ENCODE measurements at places on chromosomes 12 and 14.
A peak's percentile ranks its signal among the peaks of the same experiment; 100 is the strongest.

DNA sequence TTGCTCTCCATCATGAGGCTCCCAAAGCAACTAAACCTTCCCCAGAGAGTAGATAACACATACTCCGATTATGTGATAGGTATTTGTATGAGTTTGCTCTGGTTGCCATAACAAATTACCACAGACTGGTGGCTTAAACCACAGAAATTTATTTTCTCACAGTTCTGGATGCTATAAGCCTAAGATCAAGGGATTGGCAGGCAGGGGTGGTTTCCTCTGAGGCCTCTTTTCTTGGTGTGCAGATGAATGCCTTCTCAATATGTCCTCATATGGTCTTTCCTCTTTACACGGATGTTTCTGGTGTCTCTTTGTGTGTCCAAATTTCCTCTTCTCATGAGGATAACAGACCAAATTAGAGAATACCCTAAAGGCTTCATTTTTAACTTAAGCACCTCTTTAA is 285.8 kb upstream of the GRIP1 start:
- DNase-seq: no peak

DNA sequence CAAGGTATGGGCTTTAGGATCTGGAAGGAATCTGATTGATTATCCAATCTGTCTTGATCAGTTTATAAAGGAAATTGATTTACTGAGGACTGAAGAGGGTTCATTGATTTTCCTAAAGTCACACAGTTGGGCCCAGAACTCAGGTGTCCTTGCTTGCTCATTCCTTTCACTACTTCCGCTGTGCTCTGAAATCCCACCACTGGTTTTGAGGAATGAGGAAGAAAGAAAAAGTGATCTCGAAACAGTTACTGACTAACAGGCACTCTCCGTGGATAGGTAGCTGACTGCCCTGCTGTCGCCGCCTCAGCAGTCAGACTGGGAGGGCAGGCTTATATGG is at the start of gene FITM1:
Gene FITM1, plus strand, starts transcription at position 280 of the 337 bp plus-strand sequence. CDS start 905 bp downstream, outside the sequence.
- no peak for DNase-seq

GRCh38 chr12:32595251-32595650 is 83.8 kb upstream of the DNM1L start:
- no peak for DNase-seq

- DNase-seq: no peak
These were observed 30.1 kb upstream of the GPR132 start for GRCh38 chr14:105095236-105095805.

- no peak for DNase-seq
These were observed 89.9 kb downstream of the BICD1 start for GRCh38 chr12:32196250-32197198.

DNA sequence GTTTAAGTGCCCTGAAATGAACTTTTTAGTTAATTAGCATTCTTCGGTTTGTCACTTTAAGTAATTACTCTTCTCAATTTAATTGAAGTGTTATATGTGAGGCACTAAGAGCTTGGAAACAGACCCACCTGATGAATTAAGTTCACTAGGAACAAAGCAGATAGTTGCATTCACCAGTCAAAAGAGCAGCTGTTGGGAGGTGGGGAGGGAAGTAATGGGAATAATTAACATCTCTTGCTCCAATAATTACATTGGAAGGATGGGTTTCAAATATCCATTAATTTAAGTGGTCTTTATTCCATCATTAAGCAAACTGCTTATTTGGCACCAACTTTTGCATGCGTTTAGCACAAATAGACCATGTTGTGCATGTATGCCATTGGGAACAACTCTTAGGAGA is 667.2 kb downstream of the GALC start:
- DNase-seq: no peak

DNA sequence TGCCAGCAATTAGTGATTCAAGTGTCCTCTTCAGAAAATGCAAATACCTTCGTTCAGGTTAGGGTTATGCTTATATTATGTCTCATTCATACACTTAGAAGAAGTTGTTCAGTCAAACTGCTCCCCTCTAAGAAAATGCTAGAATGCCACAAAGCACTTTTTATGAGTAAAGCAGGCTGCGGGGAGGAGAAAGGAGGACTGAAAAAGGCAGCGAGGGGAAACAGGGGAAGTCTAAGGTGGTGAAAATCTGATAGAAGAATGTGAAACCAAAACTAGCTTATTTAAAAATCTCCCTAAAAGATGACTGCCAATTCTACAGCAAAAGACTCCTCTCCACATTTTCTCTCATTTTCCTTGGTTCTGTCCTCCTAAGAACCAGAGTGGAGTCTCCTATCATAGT is 70.1 kb downstream of the PRKD1 start:
- DNase-seq: no peak

GRCh38 chr14:93369713-93370266 is 22.8 kb downstream of the COX8C start:
- no peak for DNase-seq

GRCh38 chr12:111643427-111643826 is 42.3 kb downstream of the BRAP start:
- DNase-seq: peak; percentile 25

- DNase-seq: no peak
These were observed 8.9 kb upstream of the FOXN3 start for GRCh38 chr14:89425931-89426330.

GRCh38 chr12:11805680-11806079 is 156.2 kb downstream of the ETV6 start:
- no peak for DNase-seq

- DNase-seq: no peak
These were observed 31.5 kb upstream of the GTF2A1 start for GRCh38 chr14:81252278-81252677.

- DNase-seq: no peak
These were observed 4.5 kb downstream of the NOP2 start for GRCh38 chr12:6563448-6564050.

GRCh38 chr14:100802766-100803165 is 23.2 kb upstream of the MEG3 start:
- no peak for DNase-seq

- no peak for DNase-seq
These were observed 37.2 kb downstream of the TSHR start for GRCh38 chr14:80992580-80992979.

- DNase-seq: no peak
These were observed 266.9 kb downstream of the KTN1 start for GRCh38 chr14:55846826-55847446.

DNA sequence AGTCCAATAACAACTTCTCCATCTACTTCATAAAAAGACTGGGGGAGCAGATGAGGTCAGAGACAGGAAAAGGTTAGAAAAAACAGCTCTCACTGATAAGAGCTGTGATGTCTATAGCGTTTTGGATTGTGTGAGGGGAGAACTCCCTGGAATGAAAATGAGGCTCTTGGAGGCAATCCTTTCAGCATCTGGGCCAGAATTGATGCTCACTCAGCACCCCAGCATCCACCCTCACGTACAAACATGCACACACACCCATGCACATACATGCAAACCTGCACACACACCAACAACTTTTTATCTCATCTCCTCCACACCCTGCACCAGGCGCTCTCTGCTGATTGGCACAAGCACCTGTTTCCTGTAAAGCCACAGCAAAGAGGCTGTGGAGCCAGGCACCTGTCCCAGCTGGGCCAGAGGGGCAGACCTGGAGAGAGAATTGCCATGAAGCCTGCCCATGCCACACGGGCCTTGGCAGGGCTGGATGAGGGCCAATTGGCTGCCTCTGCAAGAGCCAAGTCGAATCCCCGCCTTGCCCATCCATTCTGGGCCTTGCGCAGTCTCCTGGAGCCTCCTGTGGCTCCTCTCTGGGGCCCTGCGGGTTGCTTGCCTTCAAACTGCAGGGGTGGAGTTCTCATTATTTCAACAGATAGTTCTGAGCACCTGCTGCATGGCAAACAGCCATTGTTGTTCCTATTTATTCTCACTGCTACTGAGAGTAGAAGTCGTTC is 53.1 kb downstream of the SYNE3 start:
- no peak for DNase-seq

GRCh38 chr12:94783862-94784261 is 133.5 kb upstream of the TMCC3 start:
- DNase-seq: no peak

DNA sequence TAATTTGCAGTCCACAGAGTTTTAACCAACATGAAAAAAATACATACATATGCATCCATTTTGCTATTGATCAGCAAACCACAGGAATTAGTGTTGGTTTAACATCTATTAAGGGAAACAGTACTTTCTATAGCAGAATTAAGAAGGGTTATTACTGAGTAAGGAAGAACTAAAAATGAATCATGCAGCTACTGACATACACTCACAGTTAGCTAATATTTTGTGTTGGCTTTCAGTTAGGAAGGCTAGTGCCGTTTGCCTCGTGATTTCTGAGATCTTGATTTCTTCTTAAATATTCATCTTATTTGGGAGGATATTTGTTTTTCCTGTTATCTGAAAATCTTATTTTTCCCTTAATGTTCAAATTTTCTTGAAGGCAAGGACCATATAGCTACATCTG is 423.4 kb downstream of the NOVA1 start:
- no peak for DNase-seq

- DNase-seq: peak; percentile 34
These were observed 10.9 kb downstream of the TCHP start for GRCh38 chr12:109910969-109911348.

DNA sequence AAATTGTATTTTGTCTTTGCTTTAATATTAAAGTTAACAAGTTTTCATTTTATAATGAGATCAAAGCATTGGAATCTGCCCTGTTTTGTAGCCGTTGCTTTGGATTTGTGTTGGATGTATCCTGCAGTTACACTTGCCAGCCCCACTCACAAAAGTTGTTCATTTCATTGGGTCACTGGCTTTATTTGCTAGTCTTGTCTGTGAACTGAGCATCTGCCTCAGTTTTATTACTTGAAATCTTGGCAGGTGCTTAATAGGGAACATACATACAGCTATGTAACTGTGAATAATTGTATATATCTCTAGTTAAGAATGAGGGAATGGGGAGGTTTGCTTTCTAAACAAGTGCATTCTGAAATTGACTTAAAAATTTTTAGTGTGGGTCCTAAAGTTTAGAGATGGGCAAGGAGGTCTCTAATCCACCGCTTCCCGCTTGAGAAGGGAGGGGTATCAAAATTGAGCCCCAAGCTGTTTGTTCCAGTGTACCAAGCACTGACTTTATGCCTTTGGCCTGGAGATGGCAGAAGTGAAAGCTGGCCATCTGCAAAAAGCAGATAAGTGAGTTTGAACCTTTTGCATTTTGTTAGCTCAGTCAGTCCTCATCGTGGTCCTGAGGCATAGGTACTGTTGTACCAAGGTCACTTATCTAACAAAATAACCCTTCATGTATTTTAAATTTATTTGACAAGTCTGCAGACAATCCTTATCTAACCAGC is 9.3 kb downstream of the EIF5 start:
- DNase-seq: no peak

GRCh38 chr14:23439107-23439835 is 3.8 kb upstream of the MYH7 start:
- no peak for DNase-seq

- DNase-seq: no peak
These were observed 39.5 kb downstream of the CLIP1 start for GRCh38 chr12:122382919-122383350.

GRCh38 chr12:4034921-4035320 is 161.7 kb upstream of the PARP11 start:
- no peak for DNase-seq

- peak; percentile 95 for DNase-seq
These were observed at the start of gene VRK1 for GRCh38 chr14:96796851-96797581. Gene VRK1 (plus strand): TSS chr14:96797382. CDS start chr14:96833472, 36,090 bp downstream.

GRCh38 chr14:65277580-65278270 is 134.8 kb upstream of the FUT8 start:
- no peak for DNase-seq

DNA sequence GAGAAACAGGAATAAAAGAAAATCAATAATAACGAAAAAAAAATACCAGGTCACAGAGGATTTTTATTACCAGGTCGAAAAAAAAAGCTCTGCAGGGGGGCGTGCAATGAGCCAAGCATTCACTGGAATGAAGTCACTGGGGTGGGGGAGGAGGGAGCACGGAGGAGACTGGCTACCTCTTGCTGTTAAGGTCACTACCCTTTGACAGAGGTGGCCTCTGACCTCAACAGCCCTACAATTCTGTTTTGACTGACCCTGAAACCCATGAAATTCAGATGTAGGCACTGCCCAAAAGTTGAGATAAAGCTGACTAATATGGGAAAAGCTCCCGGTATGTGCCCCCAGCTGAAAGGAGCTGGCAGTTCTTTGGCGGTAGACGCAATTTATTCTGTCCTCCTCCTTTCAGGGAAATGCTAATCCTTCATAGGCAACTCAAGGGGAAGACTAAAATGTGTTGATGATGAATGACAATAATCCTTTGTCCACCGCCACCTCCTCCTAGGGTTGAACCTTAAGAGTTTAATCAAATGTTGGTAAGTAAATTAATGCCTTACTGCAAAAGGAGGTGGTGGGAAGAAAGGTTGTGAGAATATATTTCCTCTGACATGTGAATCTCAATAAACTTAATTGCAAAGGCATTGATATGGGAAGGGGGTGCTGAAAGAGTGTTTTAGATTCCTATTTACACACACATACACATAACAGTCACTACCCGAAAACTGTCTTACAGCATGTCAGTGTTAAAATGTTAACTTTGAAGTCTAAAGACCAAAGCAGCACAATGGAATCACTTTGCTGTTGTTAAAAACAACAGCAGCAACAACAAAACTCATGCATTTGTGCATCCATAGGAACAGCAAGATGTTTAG is 6.3 kb upstream of the RIC8B start:
- DNase-seq: no peak

- DNase-seq: no peak
These were observed 16.0 kb downstream of the ANKRD9 start for GRCh38 chr14:102493585-102493984.

- no peak for DNase-seq
These were observed 54.6 kb downstream of the TESPA1 start for GRCh38 chr12:54929998-54930397.

- DNase-seq: no peak
These were observed 2.7 kb downstream of the NCKAP5L start for GRCh38 chr12:49825360-49825970.

Measured in pancreas (tissue), 10 donors.